ENCODE measurements at places on chromosomes 5 and 9. TPM values are rescaled to one million over a fixed set of nuclear protein-coding genes. Genes with fewer than 3 reads are reported as not detected.

DNA sequence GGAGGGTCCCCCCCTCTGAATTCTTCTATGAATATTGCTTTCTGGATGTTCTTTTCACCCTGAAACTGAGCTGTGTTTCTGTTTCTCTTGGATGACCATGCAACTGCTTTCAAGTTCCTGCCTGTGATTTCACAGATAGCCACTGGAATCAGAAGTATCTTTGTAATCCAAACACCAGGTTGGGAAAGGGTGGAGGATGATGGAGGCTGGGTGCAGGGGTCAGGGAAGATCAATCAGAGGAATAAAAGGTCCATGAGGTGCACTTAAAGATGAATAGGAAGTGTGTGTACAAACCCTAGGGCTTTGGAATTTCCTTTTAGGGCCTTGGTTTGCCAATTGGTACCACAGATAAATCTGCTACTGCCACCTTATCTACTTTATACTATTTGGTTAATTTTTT lies 68.2 kb upstream of the AGXT2 start:
- no peak for DNase-seq

DNA sequence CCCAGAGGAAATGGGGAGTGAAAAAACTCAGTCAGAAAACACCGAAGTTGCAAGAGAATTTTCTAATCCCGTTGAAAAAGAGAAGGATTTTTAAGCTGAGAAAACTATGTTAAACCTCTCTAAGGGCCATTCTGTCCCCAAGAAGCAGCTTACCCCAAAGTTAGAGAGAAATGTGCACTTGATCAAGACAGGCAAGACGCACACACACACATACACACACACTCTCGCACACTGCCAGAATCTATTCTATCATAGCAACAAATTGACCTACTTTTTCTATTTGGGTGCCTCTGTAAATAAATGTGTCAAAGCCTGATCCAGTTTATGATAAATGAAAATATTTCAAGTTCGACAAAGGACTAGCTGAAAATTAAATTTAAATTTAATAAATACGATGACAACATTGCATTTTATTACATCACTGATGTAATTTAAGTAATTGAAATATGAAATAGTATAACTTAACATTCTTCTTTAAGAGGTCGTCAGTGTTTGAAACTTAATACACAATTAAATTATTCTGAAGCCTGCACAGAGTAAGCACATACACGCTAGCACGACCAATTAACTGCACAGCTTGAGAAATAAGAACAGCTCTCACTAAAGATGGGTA lies 5.9 kb downstream of the NFIL3 start:
- no peak for DNase-seq

GRCh38 chr5:32172923-32173266 lies 1.2 kb downstream of the GOLPH3 start:
- DNase-seq: no peak

DNA sequence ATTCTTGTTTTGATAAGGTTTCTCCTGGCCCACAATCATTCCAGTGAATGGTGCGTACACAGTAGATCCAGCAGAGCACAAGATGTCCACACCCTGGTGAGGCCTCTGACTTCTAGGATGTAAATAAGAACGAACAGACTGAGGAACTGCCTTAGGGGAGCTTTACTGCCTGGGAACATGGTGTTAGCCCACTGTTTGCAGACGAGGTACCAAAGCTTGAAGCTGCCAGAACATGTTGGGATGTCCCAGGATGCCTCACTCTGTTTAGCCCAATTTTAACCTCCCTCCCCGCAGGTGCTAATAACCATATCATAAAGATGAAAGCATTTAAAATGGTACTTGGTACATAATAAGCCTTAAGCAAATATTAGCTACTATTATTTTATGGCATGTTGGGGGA lies 3.5 kb downstream of the LECT2 start:
- no peak for DNase-seq

- DNase-seq: no peak
Observed at GRCh38 chr5:38622723-38623129, 66.3 kb upstream of the LIFR start.

DNA sequence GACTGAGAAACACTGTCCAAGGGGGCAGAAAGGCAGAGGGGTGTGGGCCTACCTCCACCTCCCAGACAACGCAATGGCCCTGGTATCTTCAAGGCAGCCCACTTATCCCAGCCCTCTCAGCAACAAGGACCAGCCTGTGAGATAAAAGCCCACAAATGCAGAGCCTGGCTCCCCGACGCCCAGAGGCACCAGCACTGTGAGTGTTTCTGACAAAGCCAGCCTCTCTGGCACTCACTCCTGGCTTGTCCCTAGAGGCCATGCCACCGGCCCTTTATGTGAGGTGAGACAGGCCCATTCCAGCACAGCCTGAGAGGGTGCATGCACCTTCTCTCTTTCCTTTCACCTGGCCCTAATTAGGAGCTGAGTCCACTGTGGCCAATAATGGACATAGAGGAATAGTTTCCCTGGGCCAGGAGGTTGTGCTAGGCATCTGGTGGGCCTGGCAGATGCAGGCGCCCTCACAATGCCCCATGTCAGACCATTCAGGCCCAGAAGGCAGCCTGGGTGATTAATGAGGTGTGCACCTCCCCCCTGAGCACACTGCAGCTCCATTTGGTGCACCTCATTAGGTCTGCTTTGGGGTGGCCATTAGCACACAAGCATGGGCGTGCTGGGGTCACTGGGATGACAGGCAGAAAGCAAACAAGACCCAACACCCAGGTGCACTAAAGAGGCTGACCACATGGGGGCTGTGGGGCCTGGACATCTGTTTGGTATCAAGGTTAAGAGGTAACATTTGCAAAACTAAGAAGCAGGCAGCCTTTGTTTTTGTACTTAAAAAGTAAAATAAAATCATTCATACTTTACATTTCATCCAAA lies 176.0 kb downstream of the MED10 start:
- DNase-seq: no peak

DNA sequence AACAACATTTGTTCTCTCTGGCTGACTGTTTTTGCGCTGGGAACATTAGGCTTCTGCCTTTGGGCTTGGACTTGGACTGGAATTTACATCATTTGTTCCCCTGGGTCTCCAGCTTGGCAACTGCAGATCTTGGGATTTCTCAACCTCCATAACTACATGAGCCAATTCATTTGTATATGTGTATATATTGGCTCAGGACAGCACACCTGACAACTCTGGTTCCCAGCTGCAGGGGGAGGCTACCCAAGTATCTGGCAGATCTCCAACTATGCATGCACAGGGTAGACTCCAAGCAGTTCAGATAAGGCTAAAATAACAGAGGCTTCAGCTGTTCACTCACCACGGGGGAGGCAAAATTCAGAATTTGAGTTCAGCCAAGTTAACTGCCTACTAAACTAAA lies 31.6 kb upstream of the F2RL1 start:
- peak; percentile 63 for DNase-seq

DNA sequence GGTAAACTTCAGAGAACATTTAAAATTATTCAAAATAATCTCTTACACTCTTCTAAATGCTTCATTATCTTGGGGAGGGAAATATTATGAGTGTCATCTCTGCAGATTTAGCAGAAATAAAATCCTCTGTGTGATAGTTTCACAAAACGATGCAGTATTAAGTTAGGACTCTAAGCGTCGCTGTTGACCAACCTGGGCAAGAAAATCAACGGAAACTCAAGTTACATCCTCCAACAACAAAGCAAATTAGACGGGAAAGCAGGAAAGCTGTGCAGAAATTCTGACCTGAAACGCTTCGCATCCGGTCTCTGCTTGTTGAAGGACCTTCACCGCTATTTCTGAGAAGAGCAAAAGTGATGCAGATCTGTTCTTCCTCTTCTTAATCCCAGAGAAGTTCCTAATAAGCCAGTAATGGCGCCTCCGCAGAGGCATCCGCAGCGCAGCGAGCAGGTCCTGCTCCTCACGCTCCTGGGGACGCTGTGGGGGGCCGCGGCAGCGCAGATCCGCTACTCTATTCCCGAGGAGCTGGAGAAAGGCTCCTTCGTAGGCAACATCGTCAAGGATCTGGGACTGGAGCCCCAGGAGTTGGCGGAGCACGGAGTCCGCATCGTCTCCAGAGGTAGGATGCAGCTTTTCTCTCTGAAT lies at the start of gene PCDHGA6:
PCDHGA6 (plus strand) TSS at position 219 of the 645 bp plus-strand sequence; CDS start at position 412, 193 bp downstream.
- DNase-seq: no peak

- DNase-seq: peak; percentile 72
Observed at GRCh38 chr9:32394381-32395049, 10.1 kb downstream of the ACO1 start.

DNA sequence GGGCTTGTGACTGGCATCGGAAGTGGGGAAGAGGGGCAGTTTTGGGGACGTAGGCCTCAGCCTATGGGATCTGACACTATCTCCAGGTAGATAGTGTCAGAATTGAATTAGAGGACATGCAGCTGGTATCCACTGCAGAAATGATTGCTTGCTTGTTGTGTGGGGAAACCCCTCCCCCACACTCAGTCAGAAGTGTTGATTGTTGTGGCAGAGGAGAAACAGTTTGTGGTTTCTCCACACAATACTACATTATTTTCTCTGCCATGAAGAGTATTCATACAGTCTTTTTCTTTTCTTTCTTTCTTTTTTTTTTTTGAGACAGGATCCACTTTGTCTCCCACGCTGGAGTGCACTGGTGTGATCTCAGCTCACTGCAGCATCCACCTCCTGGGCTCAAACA lies 113.9 kb downstream of the ARRDC3 start:
- no peak for DNase-seq

GRCh38 chr5:112921026-112921832 lies 798 bp downstream of the REEP5 start:
- DNase-seq: peak; percentile 73

- DNase-seq: no peak
Observed at GRCh38 chr5:111518777-111519176, 6.4 kb upstream of the STARD4 start.

DNA sequence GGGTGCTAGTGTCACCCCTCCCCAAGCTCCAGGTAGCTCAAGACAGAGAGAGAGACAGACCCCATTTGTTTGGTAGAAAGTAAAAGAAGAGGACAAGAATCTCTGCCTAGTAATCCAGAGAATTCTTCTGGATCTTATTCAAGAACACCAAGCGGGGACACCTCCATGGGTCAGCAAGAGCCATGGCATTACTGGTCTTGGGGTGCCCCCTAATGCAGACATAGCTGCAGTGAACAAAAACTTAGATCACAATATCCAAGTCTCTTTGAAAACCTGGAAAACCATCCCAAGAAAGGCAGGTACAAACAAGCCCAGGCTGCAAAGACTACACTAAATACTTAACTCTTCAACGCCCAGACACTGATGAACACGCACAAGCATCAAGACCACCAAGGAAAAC lies 29.9 kb upstream of the PDE4D start:
- DNase-seq: peak; percentile 57

- no peak for DNase-seq
Observed at GRCh38 chr9:5336688-5337087, 3.0 kb downstream of the RLN1 start.

- no peak for DNase-seq
Observed at GRCh38 chr5:178546675-178547033, 43.5 kb downstream of the COL23A1 start.

DNA sequence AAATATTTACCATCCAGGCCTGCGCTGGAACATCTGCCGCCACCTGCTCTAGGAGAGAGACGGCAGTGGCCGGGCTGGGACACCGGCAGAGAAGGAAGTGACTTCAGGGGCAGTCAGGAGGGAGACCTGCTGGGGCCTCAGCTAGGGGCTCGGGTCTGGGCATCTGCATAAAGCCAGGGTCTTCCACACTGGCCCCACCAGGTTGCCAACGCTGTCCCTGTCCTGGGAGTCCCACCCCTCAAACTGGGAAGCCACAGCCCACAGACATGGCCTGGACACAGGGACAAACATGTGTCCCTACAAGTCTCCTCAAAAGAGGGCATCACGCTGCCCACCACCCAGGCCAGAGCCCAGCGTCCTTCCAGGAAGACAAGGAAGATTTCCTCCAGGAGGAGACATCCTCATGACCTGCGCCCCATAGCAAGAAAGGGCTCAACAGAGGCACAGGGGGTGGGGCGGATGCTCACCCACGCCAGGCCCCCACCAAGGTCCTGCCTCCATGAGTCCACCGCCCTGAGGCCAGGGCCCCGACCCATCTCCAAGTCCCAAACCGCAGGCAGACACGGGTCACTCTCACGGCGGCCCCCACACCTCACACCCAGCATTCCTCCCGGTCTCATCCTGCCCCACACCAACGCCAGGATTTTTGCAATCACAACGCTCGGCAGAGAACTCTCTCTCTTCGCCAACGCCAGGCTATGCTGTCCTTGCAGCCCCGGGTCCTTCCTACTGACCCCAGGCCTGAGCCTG lies 9.0 kb downstream of the VAV2 start:
- no peak for DNase-seq

- no peak for DNase-seq
Observed at GRCh38 chr5:112549127-112549526, 130.1 kb upstream of the EPB41L4A start.

DNA sequence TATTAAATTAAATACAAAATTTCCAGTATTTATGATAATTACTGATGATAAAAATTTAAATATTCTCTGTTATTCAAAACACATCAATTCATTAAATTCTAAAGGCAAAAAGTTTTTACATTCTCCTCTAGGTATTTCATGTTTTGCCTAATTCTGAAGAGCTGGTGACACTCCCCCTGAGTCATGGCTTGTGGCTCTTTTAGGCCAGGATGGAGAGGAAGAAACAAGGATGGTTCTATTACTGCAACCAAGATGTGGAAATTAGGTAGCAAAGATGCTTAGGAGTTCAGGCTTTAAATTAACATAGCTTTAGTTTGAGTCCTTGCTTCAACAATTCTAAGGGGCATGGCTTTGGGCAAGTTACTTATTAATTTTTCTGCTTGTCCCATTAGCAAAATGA lies 1295.8 kb downstream of the EFNA5 start:
- peak; percentile 62 for DNase-seq

DNA sequence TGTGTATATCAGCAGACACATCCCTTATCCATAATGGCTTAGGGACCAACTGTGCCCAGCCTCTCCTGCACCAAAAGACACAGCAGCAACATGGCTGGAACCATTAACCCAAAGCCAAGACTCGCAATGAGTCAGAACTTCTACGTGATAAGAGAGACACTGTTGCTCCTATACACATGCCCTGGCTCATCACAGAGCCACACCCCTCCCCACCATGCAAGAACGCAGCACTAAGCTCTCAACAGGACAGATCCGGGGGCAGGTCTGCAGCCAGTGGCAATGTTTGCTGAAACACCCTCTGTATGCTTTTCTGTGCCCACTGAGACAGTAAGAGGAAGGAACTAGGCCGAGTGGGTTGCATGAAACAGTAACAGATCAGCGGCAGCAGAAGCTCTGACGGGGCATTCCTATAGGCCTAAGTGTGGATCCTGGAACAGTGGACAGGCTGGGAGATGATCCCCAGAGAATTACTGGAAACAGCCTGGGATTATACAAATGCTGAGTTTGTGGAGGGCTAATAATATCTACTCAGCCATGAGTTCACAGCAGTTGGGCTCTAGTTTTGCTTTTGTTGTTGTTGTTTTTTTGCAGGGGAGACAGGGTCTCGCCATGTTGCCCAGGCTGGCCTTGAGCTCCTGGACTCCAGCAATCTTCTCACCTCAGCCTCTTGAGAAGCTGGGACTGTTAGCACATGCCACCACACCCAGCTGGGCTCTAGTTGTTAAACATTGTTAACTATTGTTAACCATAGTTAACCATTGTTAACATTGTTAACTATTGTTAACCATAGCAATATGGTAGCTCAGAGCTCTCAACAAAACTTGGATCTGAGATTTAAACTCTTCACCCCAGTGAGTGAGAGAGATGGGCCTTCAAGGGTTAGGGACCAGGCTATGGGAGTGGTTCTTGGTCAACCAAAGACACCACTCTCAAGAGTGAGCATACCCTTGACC lies 41.0 kb downstream of the B4GALT1 start:
- no peak for DNase-seq

Gene PCDHB11
- total RNA-seq: 0.25 TPM

Gene SOWAHA
- total RNA-seq: 0.10 TPM

Gene SPATA31A3
- not detected for total RNA-seq

Gene SPINK13
- not detected for total RNA-seq

Gene SLC26A2
- total RNA-seq: 11.9 TPM

Gene TBCA
- total RNA-seq: 211 TPM

Gene BASP1
- 126 TPM for total RNA-seq

Gene CD74
- total RNA-seq: 1.8 TPM

Gene SPAAR
- total RNA-seq: not detected
